IMR-90 (cell line): ENCODE measurements at places on chromosomes 16 and 17. TPM values are rescaled to one million over a fixed set of nuclear protein-coding genes. Genes with fewer than 3 reads are reported as not detected.

DNA sequence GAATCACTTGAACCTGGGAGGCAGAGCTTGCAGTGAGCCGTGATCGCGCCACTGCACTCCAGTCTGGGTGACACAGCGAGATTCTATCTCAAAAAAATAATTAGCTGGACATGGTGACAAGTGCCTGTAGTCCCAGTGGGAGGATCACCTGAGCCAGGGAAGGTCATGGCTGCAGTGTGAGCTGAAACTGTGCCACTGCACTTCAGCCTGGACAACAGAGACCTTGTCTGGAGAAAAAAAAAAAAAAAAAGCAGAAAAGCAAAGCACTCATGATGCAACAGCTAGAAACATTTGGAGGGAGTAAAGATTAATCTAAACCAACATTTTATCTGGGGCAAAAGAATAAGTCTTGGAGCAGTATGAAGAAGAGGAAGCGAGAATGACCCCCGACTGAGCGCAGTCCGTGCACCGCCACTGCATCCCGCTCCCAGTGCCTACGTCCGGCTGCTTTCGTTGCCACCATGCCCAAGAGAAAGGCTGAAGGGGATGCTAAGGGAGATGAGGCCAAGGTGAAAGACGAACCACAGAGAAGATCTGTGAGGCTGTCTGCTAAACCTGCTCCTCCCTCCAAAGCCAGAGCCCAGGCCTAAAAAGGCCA is 8.2 kb downstream of the PRPSAP1 start:
- no peak overlapping the region for H3K4me3 ChIP-seq
- peaks cover 6% of the 10 kb centered on the region; the same call in 1 of the 2 replicates for H3K4me1 ChIP-seq
- H3K27ac ChIP-seq = peak overlapping the region; percentile 66; the same call in 1 of the 2 replicates
- H3K36me3 ChIP-seq = peaks cover 49% of the 10 kb centered on the region

The CLEC10A gene
- not detected in 2 replicates for total RNA-seq

GRCh38 chr16:81005610-81006161 is 999 bp downstream of the CMC2 start:
- no peaks in the 10 kb centered on the region for H3K27me3 ChIP-seq
- H3K4me3 ChIP-seq = peak overlapping the region; percentile 67
- peaks cover 2% of the 10 kb centered on the region; the same call in 1 of the 2 replicates for H3K4me1 ChIP-seq
- peak; percentile 23 for DNase-seq
- peak overlapping the region; percentile 8 for H3K27ac ChIP-seq

DNA sequence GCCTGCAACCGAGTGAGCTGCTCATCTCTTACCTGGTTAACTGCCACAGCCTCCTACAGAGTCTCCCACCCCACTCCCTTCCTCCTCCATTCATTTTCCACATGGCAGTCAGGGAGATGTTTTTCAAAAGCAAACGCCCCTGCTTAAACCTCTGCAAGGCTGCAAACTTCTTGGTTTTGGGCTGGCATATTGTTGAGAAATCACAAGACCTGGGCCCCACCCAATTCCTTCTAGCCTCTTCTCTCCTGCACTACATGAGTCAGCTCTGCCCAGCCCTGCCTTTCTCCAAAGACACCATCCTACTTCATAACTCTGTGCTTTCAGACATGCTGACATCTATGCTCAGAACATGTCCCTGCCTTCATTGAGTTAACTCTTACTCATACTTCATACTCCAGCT is 136.1 kb downstream of the SPACA3 start:
- H3K36me3 ChIP-seq = no peaks in the 10 kb centered on the region
- no peak overlapping the region for H3K27ac ChIP-seq
- no peaks in the 10 kb centered on the region for H3K4me1 ChIP-seq
- no peak for DNase-seq
